Non-pigmented ciliary epithelial cell (primary cell): ENCODE measurements at places on chromosomes 1 and 21.

DNA sequence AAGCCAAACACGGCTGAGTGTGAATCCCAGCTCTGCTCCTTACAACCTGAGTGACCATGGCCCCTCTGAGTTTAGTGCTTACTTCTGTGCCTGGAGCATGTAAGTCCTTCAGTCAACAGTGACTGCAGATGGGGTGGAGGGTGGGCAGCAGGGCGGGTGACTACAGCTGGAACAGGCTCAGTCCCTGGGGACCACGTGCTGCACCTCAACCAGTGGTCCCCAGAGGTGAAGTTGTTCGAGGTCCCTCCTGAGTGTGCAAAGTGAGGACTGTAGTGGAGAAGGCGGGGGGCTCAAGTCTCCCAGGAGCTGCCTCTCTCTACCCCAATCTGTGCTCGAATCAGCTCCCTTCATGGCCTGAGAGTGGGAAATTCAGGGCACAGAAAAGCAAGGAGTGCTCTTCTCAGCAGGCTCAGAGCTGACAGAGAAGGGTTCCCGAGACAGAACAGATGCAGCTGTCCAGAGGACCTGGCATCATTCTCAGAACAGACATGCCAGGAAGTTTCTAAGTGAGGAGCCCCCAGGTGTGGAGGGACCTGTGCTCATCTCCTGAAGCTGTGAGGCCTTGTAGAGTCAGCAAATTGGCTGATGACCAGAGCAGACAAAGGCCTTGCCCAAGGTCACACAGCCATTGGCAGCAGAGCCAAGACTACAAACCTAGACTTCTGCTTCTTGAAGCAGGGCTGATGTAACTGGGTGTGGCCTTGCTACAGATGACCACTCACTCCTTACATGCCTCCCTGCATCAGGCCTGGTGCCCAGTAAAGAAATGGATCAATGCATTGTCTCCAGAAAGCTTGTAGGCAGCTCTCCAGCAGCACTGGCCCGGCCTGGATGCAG lies 61.7 kb upstream of the EDN2 start:
- no peak for DNase-seq

GRCh38 chr1:53454019-53454418 lies 5.2 kb upstream of the DMRTB1 start:
- no peak for DNase-seq

DNA sequence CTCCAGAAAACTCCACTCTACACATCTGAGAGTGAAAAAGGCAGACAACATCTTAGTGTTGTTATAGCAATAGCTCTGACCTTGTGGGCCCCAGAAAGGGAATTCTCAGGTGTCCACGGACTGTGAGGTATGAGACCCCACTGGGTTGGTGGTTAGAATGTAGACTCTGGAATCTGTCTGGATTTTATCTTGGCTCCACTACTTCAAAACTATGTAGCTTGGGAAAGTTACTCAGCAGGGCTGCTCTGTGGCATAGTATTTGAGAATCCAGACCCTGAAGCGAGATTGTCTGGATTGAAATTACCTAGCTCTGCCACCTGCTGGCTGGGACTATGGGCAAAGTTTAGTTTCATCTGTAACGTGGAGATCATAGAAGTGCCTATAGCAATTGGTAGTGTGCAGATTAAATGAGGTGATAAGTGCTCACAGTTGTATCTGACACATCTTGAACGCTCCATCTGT lies 25.8 kb downstream of the PRDM2 start:
- DNase-seq: no peak

DNA sequence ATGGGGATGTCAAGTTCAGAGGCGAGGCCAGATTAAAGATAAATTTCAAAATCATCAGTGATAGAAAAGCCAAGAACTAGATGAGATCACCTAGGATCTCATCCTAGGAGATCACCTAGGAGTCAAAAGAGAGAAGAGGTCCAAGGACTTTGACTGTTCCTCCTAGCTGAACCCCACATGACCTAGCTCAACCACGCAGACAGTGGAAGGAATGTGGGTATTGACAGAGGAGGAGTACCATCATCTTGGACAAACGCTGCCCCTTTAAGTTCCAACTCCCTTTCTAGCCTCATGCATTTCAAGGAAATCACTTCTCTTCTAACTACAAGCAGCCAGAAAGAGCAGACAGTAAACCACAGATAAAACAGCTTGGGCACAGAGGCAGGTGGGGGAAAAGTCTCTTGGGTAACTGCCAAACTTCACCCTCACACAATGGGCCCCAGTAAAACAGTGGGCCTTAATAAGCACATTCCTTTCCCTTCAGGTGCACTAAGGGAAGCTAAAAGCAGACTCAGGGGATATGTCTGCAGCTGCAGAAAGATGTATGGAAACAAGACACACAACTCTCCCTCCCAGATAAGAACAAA lies 12.5 kb upstream of the FAM76A start:
- DNase-seq: no peak

GRCh38 chr1:7015022-7015421 lies 229.8 kb downstream of the CAMTA1 start:
- no peak for DNase-seq

DNA sequence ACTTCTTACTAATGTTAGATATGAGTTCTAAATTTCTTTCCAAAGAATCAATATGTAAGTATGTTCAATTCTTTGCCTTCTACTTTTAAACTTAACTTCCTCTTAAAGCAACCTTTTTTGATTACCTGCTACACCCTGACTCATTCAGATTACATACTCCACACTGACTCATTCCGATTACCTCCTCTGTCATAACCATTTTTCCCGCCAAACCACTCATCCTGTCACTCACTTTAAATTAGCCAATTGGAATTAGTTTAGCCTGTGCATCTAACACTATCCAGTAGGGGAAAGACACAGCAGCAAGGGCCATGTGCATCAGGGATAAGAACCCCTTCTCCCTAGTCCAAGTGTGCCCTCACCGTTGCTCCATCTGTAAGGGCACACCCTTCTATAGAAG lies 815.5 kb downstream of the BRINP3 start:
- DNase-seq: no peak

GRCh38 chr1:181898773-181899172 lies 162.7 kb downstream of the ZNF648 start:
- DNase-seq: no peak

DNA sequence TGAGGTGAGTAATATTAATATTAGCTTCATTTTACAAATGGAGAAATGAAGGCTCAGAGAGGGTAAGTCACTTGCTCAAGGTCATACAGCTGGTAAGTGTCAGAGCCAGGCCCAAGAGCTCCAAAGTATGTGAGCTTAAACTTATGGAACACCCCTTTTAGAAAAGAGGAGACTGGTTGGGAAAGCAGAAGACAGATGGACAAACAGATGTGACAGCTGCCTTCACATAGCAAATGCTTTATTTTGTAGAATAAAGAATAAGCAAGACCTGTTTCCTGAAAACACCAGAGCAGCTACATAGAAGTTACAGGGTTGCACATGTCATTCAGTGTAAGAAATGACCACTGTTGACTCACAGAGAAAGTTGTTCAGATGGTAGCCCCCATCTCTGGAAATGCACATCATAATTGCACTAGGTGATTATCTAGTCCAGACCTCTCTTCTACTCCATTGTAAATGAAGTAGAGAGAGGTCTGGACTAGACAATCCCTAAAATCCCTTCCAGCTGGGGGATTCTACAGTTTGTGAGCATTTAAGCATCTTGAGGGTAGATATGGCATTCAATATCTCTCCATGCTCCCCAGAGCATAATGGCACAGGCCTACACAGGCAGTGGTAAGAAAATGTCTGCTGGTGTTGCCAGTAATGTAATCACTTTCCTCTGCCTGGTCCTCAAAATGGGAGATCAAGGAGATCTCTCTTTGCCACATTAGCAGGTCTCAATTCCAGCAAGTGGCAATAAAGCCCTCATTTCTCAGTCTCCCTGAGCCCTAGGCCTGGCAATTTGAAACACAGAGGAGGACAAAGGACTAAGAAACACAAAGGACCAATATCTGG lies 188.2 kb upstream of the FGGY start:
- no peak for DNase-seq

- no peak for DNase-seq
These were observed 359.1 kb downstream of the S1PR1 start for GRCh38 chr1:101595881-101596374.

DNA sequence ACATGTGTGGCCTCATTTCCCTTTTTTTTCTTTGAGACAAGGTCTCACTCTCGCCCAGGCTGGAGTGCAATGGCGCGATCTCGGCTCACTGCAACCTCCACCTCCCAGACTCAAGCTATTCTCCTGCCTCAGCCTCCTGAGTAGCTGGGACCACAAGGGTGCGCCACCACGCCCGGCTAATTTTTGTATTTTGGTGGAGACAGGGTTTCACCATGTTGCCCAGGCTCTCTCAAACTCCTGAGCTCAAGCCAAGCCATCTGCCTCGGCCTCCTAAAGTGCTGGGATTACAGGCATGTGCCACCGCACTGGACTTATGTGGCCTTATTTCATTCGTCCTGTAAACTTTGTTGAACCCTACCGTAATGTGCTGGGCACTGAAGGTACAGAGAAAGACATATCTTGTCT lies 569 bp upstream of the WARS2 start:
- no peak for DNase-seq

- DNase-seq: no peak
These were observed 17.9 kb downstream of the GLIS1 start for GRCh38 chr1:53721088-53721487.

DNA sequence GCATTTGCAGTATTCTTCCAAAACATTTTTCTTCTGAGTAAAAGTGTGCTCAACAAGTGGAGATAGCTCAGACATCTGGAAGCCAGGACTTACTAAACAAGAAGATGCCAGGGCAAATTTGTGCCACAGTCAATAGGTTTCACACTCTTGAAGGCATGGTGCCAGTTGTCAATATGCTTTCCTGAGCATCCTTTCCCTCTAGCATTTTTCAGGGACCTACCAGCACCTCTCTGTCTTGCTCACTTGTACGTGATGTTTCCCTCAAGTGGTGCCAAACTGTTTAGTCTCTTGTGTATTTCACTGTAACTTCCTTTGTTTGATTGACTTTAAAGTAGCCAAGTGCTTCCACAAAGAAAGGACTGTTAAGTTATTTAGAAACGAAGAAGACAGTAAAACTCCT lies 194.0 kb upstream of the SGIP1 start:
- no peak for DNase-seq

- DNase-seq: peak; percentile 45
These were observed 189.7 kb downstream of the SEC16B start for GRCh38 chr1:177780096-177780700.

DNA sequence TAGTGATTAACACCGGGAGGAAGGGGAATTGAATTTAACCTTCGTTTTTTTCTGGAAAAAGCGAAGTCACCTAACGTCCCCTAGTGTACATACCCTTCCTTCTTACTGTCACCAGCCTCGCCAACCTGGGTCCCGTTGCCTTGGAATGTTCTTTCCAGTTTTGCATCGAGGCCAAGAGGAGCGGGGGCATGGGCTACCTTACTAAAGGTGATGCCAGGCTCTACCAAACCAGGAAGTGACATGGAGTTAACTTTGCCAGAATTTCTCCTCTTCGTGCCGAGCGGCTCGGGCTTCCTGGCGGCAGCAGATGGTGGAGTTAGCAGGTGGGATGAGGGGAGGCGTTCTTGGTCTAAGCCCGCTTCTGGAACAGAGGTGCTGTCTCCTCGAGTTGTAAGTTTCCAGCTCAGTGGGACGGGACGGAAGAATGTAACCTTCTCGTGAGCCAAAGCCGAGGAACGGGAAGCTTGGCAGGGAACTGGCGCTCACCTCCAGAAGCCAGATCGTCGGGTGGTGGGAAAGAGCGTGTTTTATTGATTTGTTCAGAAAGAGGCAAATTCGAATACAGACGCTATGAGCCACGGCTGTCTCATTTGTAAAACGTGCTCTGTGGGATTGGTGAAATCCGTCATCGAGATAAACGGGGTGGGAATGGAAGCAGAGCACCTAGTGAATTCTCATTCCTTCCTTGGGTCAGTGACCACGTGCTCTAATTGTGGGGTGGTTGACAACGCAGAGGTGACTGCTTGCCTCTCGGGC lies 486 bp downstream of the NIPAL3 start:
- DNase-seq: no peak

- no peak for DNase-seq
These were observed 13.3 kb downstream of the ZBTB8OS start for GRCh38 chr1:32636914-32637645.

DNA sequence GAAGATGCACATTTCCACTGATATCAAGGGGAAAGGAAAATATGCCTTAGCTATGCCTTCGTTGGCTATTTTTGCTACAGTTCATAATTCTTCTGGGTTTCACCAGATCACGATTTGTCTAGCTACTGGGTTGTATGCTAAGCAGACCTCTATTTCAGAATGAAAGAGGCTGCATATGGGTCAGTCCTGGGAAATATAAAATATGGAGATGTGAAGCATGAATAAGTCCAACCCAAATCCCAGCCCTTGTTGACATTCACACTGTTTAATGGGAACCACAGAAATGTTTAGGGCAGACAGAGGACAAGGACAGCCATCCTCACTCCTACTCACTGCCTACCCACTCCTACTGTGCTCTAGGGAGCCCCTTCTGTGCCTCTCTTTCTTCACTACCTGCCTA lies 343.2 kb upstream of the CAMK1G start:
- DNase-seq: no peak

GRCh38 chr1:147245129-147245528 lies 2.6 kb downstream of the CHD1L start:
- no peak for DNase-seq

- DNase-seq: no peak
These were observed 108.1 kb downstream of the KAZN start for GRCh38 chr1:14706631-14707030.

GRCh38 chr1:197222025-197222685 lies 45.9 kb upstream of the CRB1 start:
- no peak for DNase-seq

DNA sequence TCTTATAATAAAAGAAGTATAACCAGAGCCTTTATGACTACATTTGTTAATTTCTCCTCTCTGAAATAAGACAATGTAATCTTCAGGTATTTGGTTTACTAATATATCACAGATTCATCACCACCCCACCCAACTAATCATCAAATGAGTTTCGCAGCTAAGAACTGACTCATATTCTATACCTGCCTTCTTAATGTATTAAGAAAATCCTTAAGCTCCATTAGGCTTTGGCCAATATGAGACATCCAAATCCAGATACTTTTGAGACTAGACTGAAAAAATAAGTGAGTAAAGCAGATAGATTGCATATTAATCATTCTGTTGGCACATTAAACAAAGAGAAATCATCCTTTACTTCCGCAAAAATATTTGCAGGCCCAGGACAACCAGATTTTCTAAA lies 18.7 kb upstream of the FMO2 start:
- DNase-seq: no peak

- DNase-seq: no peak
These were observed 25.5 kb downstream of the MAN1C1 start for GRCh38 chr1:25641931-25642573.

GRCh38 chr1:34366875-34367624 lies 190.3 kb downstream of the C1orf94 start:
- DNase-seq: no peak

GRCh38 chr1:160859166-160859565 lies 3.5 kb downstream of the CD244 start:
- no peak for DNase-seq

GRCh38 chr1:25615563-25616094 lies 962 bp upstream of the MAN1C1 start:
- DNase-seq: no peak

GRCh38 chr1:28291711-28292110 lies 32.4 kb downstream of the SESN2 start:
- DNase-seq: no peak

GRCh38 chr21:44686843-44687561 lies 5.0 kb upstream of the KRTAP12-1 start:
- no peak for DNase-seq

- no peak for DNase-seq
These were observed 87.1 kb upstream of the ARHGEF16 start for GRCh38 chr1:3367376-3367775.
